CD4-positive, alpha-beta T cell (primary cell): ENCODE measurements at places on chromosomes 7 and 10. TPM values are rescaled to one million over a fixed set of nuclear protein-coding genes. Genes with fewer than 3 reads are reported as not detected.

HOXA11 gene
- total RNA-seq: not detected

- no peak overlapping the region for H3K27ac ChIP-seq
- H3K4me3 ChIP-seq: no peak overlapping the region
- H3K4me1 ChIP-seq: no peaks in the 10 kb centered on the region
Measured at GRCh38 chr10:105950410-105950809, 1214.1 kb downstream of the SORCS1 start.

GRCh38 chr10:17768957-17769356 lies 17.0 kb downstream of the TMEM236 start:
- H3K36me3 ChIP-seq: no peaks in the 10 kb centered on the region
- no peaks in the 10 kb centered on the region for H3K27me3 ChIP-seq

AKR1C4 gene
- total RNA-seq: not detected

ADIRF gene
- not detected for total RNA-seq

DNA sequence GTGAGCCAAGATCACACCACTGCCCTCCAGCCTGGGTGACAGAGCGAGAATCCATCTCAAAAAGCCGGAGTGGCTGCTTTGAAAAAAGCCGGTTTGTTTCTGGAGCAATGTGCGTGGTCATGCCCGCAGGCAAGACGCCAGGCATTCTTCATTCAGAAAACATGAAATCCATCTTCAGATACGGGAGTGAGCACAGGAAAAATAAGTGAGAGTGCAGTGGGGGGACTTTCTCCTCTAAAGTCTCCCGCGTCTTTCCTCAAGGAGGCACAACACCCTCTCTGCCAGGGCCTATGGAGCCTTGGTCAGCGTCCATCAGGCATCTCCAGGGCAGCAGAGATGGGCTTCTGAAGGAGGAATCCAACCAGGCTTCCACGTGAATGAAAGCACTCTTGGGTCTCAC lies 62.3 kb upstream of the DGKI start:
- H3K4me1 ChIP-seq: no peaks in the 10 kb centered on the region
- peaks cover 75% of the 10 kb centered on the region for H3K36me3 ChIP-seq
- H3K4me3 ChIP-seq: no peak overlapping the region
- no peak overlapping the region for H3K27ac ChIP-seq

GRCh38 chr7:138328215-138328614 lies 131.8 kb upstream of the TRIM24 start:
- DNase-seq: no peak
- H3K36me3 ChIP-seq: no peaks in the 10 kb centered on the region
- H3K4me1 ChIP-seq: no peaks in the 10 kb centered on the region
- H3K4me3 ChIP-seq: no peak overlapping the region

DNA sequence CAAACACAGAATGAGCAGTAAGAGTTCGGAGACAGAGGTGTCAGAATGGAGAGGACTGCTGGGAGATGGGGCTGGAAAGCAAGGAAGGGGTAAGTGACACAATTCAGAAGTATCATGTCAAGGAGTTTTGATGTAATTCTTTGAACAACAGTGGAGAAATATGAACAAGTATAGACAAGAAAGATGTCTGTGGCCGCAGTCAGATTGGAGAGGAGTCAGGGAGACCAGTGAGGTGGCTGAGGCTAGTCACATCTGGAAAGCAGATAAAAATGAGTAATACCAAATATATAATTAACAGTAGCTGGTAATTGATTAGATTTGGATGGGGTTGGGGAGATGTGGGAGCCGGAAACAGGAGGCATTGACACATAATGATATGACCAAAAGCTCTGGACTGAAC lies 540.9 kb downstream of the SUGCT start:
- no peak for DNase-seq
- no peaks in the 10 kb centered on the region for H3K27me3 ChIP-seq
- H3K27ac ChIP-seq: no peak overlapping the region
- no peaks in the 10 kb centered on the region for H3K4me1 ChIP-seq
- no peak overlapping the region for H3K4me3 ChIP-seq

GRCh38 chr7:142808802-142809583 lies 38.2 kb downstream of the PRSS2 start:
- H3K27ac ChIP-seq: peak overlapping the region; percentile 95
- peak; percentile 90 for DNase-seq
- peaks cover 96% of the 10 kb centered on the region for H3K4me1 ChIP-seq
- H3K27me3 ChIP-seq: no peaks in the 10 kb centered on the region
- peaks cover 3% of the 10 kb centered on the region for H3K36me3 ChIP-seq

DNA sequence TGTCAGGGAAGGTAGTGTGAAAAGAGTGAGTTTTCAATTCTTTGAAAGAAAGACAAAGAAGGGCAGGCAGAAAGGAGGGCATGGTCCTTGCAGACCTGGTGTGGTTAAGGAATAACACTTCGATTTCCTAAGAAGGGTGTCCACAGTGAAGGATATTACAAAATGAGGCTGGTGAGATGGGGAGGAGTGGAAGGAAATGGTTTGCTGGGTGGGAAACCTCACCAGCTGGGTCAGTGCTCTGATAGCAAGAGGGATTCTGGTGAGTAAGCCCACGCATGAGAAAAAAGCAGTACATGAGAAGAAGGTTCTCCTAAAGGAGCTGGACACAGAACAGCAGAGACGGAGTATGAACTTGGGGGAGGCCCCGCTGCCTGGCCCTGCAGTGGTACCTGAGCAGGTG lies 230.6 kb upstream of the PLXNA4 start:
- H3K4me3 ChIP-seq: no peak overlapping the region
- no peaks in the 10 kb centered on the region for H3K36me3 ChIP-seq
- no peaks in the 10 kb centered on the region for H3K4me1 ChIP-seq
- DNase-seq: no peak
- no peaks in the 10 kb centered on the region for H3K27me3 ChIP-seq

- no peaks in the 10 kb centered on the region for H3K4me1 ChIP-seq
- H3K4me3 ChIP-seq: no peak overlapping the region
- no peaks in the 10 kb centered on the region for H3K27me3 ChIP-seq
- H3K36me3 ChIP-seq: no peaks in the 10 kb centered on the region
- no peak overlapping the region for H3K27ac ChIP-seq
Measured at GRCh38 chr7:139673230-139673629, 104.6 kb downstream of the HIPK2 start.

DNA sequence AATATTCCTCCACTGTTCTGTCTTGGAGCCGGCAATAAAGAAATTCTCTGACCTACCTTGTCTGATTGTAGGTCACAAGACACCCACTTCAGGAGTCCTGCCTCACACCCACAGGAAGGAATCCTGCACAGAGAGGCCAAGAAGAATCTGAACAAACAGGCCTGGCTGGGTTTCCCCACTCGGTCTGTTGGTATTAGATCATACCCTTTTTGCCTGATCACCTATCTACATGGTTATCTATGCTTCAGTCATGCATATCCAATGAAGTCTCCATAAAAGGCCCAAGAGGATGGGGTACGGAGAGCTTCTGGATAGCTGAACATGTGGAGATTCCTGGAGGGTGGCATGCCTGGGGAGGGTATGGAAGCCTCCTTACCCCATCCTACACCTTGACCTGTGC lies 12.3 kb downstream of the OGDH start:
- H3K36me3 ChIP-seq: peaks cover 5% of the 10 kb centered on the region
- DNase-seq: no peak
- H3K27ac ChIP-seq: peak overlapping the region; percentile 57
- H3K4me3 ChIP-seq: no peak overlapping the region

INSIG1 gene
- 60.9 TPM for total RNA-seq

DNA sequence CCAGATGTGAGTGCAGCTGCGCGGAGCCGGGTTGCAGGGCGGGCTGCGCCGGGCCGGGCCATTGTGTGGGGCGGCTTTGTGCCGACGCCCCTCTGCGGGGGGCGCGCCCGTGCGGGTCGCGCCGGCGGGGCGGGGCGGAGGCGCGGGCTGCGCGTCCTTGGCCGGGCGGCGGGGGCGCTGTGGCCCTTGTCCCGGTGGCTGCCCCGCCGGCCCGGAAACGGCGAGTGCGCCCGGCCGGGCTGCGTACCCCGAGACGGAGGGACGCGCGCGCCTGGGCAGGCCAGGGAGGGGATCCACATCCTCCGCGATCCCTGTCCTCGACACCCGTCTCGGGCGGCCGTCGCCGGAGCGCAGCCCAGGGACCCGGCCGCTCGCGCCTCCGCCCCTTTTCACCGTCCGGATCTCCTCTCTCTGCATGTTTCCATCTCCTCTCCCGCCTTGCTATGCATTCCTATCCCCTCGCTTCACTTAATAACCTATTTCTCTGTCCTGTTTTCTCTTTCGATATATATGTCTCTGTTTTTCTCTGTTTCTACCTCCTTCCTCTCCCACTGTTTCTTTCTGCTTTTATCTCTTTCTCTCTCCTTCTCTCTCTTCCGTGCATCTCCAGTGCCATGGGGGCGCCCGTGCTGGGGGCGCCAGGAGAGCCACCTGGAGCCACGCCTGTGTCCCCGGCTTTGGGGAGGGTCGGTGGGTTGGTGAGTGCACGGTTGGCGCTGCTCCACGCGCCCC lies 765 bp downstream of the PFKFB3 start:
- H3K4me3 ChIP-seq: peak overlapping the region; percentile 67
- H3K36me3 ChIP-seq: no peaks in the 10 kb centered on the region
- no peaks in the 10 kb centered on the region for H3K27me3 ChIP-seq
- peak; percentile 37 for DNase-seq
- peaks cover 41% of the 10 kb centered on the region for H3K4me1 ChIP-seq
- no peak overlapping the region for H3K27ac ChIP-seq

DNA sequence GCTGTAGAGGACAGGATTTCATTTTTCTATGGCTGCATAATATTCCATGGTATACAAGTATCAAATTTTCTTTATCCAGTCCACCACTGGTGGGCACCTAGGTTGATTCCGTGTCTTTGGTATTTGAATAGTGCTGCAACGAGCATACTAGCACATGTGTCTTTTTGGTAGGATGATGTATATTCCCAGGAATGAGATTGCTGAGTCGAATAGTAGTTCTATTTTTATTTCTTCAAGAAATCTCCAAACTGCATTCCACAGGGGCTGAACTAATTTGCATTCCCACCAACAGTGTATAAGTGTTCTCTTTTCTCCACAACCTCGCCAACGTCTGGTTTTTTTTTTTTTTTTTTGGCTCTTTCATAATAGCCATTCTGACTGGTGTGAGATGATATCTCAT lies 550.0 kb downstream of the REEP3 start:
- no peak overlapping the region for H3K4me3 ChIP-seq
- no peaks in the 10 kb centered on the region for H3K36me3 ChIP-seq
- H3K4me1 ChIP-seq: no peaks in the 10 kb centered on the region
- no peak for DNase-seq
- H3K27me3 ChIP-seq: no peaks in the 10 kb centered on the region

FEZF1 gene
- total RNA-seq: not detected

DNA sequence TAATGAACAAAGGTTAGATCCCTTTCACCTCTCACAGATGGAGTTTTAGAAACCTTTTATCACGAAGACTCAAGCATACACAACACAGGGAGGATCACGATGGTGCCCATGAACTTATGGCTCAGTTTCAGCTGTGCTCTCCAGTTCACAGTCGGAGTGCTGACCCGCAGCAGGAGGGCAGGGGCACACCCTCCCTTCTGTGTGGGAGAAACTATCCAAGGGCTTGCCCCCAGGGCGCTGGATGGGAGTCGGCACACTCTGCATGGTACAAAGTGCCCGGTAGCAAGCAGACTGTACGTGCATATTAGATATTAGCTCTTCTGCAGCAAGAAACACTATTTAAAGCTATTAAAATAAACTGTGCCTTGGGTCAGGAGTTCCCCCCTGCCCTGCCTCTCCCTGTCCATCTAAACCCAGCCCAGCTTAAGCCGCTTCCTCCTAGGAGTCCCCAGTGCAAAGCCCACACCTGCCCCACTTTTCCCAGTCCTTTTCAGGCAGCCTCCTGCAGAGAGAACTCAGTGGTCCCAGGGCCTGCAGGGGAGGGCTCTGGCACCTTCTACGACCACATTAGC lies 76.5 kb downstream of the CHST15 start:
- H3K36me3 ChIP-seq: no peaks in the 10 kb centered on the region
- no peaks in the 10 kb centered on the region for H3K4me1 ChIP-seq
- no peak overlapping the region for H3K27ac ChIP-seq
- H3K27me3 ChIP-seq: no peaks in the 10 kb centered on the region
- H3K4me3 ChIP-seq: no peak overlapping the region

DNA sequence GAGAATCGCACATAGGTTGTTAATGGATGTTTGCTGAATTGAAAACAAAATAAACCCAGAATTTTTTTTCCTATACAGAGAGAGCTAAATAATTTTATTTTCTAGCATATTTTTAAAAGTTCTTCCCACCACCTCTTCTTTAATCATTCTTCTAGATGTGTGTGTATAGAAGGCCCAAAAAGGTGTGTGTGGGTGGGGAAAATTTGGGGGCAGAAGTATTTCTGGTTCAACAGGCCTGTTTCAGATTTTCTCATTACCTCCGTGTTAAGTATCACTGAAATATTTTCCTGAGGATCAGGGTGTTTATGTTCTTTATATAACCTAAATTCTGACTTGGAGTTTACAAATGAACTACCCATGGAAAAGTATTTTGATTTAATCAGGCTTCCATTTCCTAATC lies 144.2 kb upstream of the ZNF804B start:
- no peak overlapping the region for H3K27ac ChIP-seq
- H3K36me3 ChIP-seq: no peaks in the 10 kb centered on the region
- DNase-seq: no peak
- H3K27me3 ChIP-seq: no peaks in the 10 kb centered on the region
- H3K4me3 ChIP-seq: no peak overlapping the region

GRCh38 chr10:35986756-35987502 lies 344.8 kb upstream of the FZD8 start:
- H3K27me3 ChIP-seq: no peaks in the 10 kb centered on the region
- H3K4me3 ChIP-seq: no peak overlapping the region
- H3K36me3 ChIP-seq: no peaks in the 10 kb centered on the region
- DNase-seq: no peak
- no peak overlapping the region for H3K27ac ChIP-seq
- no peaks in the 10 kb centered on the region for H3K4me1 ChIP-seq

HUS1 gene
- total RNA-seq: 83.1 TPM

DNA sequence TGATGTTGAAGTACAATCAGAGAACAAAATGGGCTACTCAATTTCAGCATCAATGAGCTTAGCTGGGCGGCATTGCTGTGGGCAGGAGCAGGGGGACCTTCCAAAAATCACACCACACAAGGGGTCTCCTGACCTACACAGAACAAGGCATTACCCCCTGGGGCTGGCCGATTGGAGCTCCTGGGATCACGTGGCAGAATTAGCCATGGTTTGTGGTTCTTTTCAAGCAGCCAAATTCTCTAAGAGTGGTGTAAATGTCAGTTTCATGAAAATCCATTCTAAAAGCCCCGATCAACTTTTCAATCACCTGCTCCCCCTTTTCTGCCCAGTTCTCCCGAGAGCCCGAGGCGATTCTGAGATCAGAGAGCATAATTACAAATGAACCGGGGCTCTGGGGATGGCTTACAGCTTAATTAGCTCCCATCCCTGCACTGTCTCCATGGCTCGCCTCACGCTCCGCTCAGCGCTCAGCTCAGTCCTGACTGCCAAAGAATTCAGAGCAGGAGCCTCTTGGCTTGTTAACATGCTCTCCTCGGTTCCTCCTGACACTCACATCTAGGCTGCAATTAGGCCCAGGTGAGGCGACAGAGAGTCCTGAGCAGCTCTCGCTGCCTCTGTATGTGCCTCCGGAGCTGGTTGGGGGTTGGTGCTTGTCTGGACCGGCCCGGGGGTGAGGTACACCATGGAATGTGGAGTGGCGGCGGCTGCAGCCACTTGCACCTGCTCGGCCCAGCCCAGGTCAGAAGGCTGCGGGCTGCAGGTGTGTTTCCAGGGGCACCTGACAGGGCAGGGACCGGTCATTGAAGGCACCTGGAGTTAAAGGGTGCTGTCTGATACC lies 111.8 kb downstream of the WDR11 start:
- no peak for DNase-seq
- no peak overlapping the region for H3K4me3 ChIP-seq
- H3K27ac ChIP-seq: no peak overlapping the region
- H3K36me3 ChIP-seq: no peaks in the 10 kb centered on the region
- H3K27me3 ChIP-seq: peaks cover 6% of the 10 kb centered on the region
- no peaks in the 10 kb centered on the region for H3K4me1 ChIP-seq
